ENCODE measurements at places on chromosomes 12 and 14. TPM values are rescaled to one million over a fixed set of nuclear protein-coding genes. Genes with fewer than 3 reads are reported as not detected.

The C12orf56 gene
- not detected for total RNA-seq

GRCh38 chr14:59186306-59186705, 2.2 kb upstream of the DAAM1 start:
- no peak for DNase-seq
- H3K27me3 ChIP-seq = no peaks in the 10 kb centered on the region
- H3K4me3 ChIP-seq = no peak overlapping the region
- no peak overlapping the region for H3K27ac ChIP-seq
- H3K4me1 ChIP-seq = peaks cover 20% of the 10 kb centered on the region
- H3K36me3 ChIP-seq = no peaks in the 10 kb centered on the region

- no peaks in the 10 kb centered on the region for H3K36me3 ChIP-seq
- no peaks in the 10 kb centered on the region for H3K27me3 ChIP-seq
- H3K27ac ChIP-seq = no peak overlapping the region
- H3K4me3 ChIP-seq = no peak overlapping the region
Observed at GRCh38 chr12:20028033-20028432, 340.3 kb upstream of the PDE3A start.

GRCh38 chr14:84937016-84937415, 592.9 kb upstream of the FLRT2 start:
- H3K27me3 ChIP-seq = no peaks in the 10 kb centered on the region
- H3K4me3 ChIP-seq = no peak overlapping the region
- no peaks in the 10 kb centered on the region for H3K4me1 ChIP-seq
- DNase-seq = no peak
- H3K36me3 ChIP-seq = no peaks in the 10 kb centered on the region

The CAPZA3 gene
- not detected for total RNA-seq

GRCh38 chr12:78146365-78146772, 315.7 kb downstream of the NAV3 start:
- no peaks in the 10 kb centered on the region for H3K4me1 ChIP-seq
- DNase-seq = no peak
- H3K36me3 ChIP-seq = no peaks in the 10 kb centered on the region
- H3K27ac ChIP-seq = no peak overlapping the region

The SNAPC1 gene
- total RNA-seq = 17.9 TPM

DNA sequence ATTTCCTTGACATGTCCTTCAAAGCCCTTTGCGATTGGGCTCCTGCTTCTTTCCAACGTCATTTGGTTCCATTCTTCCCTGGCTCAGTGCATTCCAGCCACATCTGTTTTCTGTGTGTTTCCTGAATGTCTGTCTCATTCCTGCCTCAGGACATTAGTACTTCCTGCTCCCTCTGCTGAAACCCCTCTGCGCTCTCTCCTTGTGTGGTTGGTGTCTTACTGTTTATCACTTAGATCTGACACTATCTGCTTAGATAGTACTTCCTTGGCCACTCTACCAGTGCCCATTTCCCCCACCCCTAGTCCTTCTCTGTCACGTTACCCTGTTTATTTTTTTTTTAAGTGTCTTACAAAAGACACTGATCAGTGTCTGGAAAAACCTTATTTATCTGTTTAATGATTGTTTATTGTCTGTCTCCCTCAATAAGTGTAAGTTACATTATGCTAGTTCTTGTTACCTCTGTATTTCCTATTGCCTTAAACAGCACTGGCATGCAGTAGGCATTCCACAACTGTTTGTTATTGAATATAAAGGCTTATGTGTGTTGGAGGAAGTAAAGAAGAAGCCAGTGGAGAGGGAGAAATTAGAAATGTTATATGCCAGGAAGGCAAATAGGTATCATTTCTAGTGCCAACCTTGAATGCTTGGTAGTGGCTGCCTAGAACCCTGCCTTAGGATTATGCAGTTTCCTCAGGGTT, 21.5 kb downstream of the DYRK2 start:
- H3K4me3 ChIP-seq = no peak overlapping the region
- no peak for DNase-seq
- no peaks in the 10 kb centered on the region for H3K27me3 ChIP-seq
- H3K4me1 ChIP-seq = no peaks in the 10 kb centered on the region

GRCh38 chr12:105832806-105833205, 305.9 kb downstream of the NUAK1 start:
- H3K27me3 ChIP-seq = no peaks in the 10 kb centered on the region
- no peak overlapping the region for H3K4me3 ChIP-seq
- no peak for DNase-seq
- no peak overlapping the region for H3K27ac ChIP-seq

The NAV3 gene
- 4.2 TPM for total RNA-seq

The PPP1CC gene
- 170 TPM for total RNA-seq

- no peak for DNase-seq
- H3K27ac ChIP-seq = no peak overlapping the region
- no peak overlapping the region for H3K4me3 ChIP-seq
- 0 out of 2 replicates have a peak, but pooled peaks cover 4% of the 10 kb centered on the region for H3K27me3 ChIP-seq
- H3K4me1 ChIP-seq = no peaks in the 10 kb centered on the region
Observed at GRCh38 chr12:53747095-53747494, 4.7 kb downstream of the CISTR start.

The ADAMTS20 gene
- total RNA-seq = 1.0 TPM

DNA sequence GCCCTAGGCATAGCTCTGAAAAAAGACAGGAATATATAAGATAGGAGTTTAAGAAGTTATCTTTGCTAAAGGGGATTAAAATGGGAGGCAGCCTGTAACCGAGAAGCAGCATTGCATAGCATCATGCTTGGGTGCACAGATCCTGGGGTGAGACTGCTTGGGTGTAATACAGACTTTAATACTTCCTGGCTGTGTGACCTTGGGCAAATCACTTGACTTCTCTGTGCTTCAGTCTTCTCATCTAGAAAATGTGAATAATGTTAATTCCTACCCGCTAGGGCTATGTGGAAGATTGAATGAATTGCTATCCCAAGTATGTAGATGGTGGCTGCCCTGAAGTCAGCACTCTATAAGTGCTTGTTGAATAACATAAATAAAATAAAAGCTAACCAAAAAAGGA, 204.5 kb downstream of the TMEM132C start:
- H3K36me3 ChIP-seq = no peaks in the 10 kb centered on the region
- DNase-seq = no peak
- H3K4me3 ChIP-seq = no peak overlapping the region
- H3K4me1 ChIP-seq = no peaks in the 10 kb centered on the region
- H3K27ac ChIP-seq = no peak overlapping the region

The SYNDIG1L gene
- total RNA-seq = 0.52 TPM

GRCh38 chr14:105315941-105316576, 1.5 kb downstream of the PACS2 start:
- H3K27ac ChIP-seq = no peak overlapping the region
- DNase-seq = no peak
- H3K27me3 ChIP-seq = no peaks in the 10 kb centered on the region
- peaks cover 14% of the 10 kb centered on the region for H3K4me1 ChIP-seq

- no peak overlapping the region for H3K27ac ChIP-seq
- H3K4me1 ChIP-seq = peaks cover 14% of the 10 kb centered on the region
- no peak overlapping the region for H3K4me3 ChIP-seq
- H3K27me3 ChIP-seq = no peaks in the 10 kb centered on the region
- DNase-seq = no peak
Observed at GRCh38 chr14:102050625-102051024, 36.2 kb downstream of the HSP90AA1 start.

GRCh38 chr14:25103820-25104219, 53.9 kb upstream of the STXBP6 start:
- no peaks in the 10 kb centered on the region for H3K36me3 ChIP-seq
- no peaks in the 10 kb centered on the region for H3K4me1 ChIP-seq
- no peaks in the 10 kb centered on the region for H3K27me3 ChIP-seq
- no peak for DNase-seq

DNA sequence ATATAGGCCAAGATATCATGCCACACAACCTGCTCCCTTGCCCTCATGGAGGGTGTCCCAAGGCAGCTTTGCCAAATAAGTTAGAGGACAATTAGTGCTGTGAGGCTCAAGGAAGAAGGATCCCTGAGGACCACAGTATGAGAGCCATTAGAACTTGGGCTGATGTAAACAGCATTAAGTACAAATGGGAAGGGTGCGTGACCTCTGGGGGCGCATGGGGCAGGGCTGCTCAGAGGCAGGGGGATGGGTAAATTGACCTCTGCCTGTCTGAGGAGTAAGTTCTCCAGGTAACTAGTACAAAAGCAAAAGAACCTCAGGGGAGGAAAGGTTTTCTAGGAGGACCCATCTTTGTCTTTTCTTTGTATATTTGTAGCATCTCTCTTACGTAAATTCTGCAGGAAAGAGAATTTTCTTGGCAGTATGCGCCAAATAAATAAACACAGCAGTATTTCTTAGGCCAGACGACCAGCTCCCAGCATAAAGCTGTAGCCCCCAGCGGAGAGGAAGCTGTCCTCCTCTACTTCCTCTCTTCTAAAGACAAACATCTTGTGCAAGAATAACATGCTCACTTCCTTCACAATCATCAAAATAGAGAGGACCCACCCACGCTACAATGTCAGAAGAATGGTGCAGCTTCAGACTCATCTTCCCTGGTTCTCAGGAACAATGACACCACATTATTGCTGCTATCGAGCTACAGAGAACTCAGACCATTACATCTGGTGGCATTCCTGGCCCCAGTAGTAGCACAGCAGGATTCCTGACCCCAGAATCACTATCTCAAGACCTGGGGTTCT, 16.4 kb upstream of the VWF start:
- DNase-seq = no peak
- H3K27ac ChIP-seq = no peak overlapping the region
- no peaks in the 10 kb centered on the region for H3K4me1 ChIP-seq
- H3K36me3 ChIP-seq = no peaks in the 10 kb centered on the region
- H3K27me3 ChIP-seq = no peaks in the 10 kb centered on the region

- no peaks in the 10 kb centered on the region for H3K36me3 ChIP-seq
- H3K4me1 ChIP-seq = no peaks in the 10 kb centered on the region
- no peak overlapping the region for H3K27ac ChIP-seq
- DNase-seq = no peak
- no peak overlapping the region for H3K4me3 ChIP-seq
- H3K27me3 ChIP-seq = no peaks in the 10 kb centered on the region
Observed at GRCh38 chr14:53252141-53252540, 99.0 kb upstream of the DDHD1 start.

The PTPN6 gene
- 92.7 TPM for total RNA-seq

- peak; percentile 5 for DNase-seq
- no peaks in the 10 kb centered on the region for H3K36me3 ChIP-seq
- no peaks in the 10 kb centered on the region for H3K4me1 ChIP-seq
- H3K4me3 ChIP-seq = no peak overlapping the region
Observed at GRCh38 chr14:97077253-97077653, 280.1 kb downstream of the VRK1 start.

DNA sequence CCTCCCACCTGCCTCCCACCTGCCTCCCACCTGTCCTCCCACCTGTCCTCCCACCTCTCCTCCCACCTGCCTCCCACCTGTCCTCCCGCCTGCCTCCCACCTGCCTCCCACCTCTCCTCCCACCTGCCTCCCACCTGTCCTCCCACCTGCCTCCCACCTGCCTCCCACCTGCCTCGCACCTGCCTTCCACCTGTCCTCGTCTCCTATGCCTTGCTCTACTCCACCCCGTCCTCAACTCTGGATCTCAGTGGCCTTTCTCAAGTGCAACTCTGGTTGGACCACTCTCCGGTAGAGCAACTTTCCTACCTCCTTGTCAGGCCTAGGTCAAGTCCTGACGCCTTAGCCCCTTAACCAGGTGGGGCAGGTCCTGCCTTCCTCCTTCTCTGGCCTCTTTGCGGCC, 29.3 kb upstream of the PEX5 start:
- H3K27ac ChIP-seq = no peak overlapping the region
- no peaks in the 10 kb centered on the region for H3K27me3 ChIP-seq
- DNase-seq = no peak
- H3K4me3 ChIP-seq = no peak overlapping the region
- H3K36me3 ChIP-seq = peaks cover 3% of the 10 kb centered on the region

The RD3L gene
- not detected for total RNA-seq

The TTC6 gene
- total RNA-seq = 5.2 TPM

DNA sequence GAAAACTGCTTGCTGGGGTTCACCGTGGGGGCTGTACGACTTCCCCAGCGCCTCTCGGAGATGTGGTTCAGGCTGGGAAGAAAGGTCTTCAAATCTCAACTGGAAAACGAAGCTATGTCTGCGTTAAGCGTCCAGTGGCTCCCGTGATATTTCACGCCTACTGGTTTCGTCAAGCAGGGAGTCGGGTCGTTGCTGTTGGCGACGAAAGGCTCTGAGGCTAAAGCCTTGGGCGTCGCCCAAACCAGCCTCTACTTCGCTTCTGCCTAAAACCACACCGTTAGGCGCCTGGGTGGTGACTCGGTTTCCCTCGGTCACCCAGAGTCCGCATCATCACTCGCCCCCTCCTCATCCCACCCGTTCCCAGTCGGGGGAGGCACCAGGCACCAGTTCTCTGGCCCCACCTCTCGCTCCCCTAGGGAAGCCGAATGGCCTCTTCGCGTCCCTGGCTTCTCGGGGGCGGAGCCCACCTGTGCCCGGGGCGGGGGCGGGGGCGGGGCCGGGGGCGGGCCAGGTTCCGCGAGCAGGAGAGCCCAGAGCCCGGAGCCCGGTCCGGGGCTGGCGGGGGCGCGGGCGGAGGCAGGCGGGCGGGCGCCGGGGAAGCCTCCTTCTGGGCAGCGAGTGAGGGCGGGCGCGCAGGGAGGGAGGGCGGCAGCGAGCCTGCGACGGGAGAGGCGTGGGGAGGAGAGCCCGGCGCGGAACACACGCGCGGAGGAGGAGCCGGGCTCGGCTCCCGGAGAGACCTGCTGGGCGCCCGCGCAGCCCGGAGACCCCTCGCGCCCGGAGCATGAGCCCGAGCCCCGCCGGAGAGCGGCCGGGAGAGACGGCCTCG, at the start of gene B4GALNT3:
Gene B4GALNT3 (plus strand): TSS at position 510 of the 829 bp plus-strand sequence. CDS start 438 bp downstream, outside the sequence.
- no peak within 1 kb of the TSS for H3K27ac ChIP-seq
- peaks cover 24% of the 10 kb centered on the region for H3K4me1 ChIP-seq
- peaks cover 67% of the 10 kb centered on the region for H3K27me3 ChIP-seq
- no peak for DNase-seq

The NRIP2 gene
- not detected for total RNA-seq

DNA sequence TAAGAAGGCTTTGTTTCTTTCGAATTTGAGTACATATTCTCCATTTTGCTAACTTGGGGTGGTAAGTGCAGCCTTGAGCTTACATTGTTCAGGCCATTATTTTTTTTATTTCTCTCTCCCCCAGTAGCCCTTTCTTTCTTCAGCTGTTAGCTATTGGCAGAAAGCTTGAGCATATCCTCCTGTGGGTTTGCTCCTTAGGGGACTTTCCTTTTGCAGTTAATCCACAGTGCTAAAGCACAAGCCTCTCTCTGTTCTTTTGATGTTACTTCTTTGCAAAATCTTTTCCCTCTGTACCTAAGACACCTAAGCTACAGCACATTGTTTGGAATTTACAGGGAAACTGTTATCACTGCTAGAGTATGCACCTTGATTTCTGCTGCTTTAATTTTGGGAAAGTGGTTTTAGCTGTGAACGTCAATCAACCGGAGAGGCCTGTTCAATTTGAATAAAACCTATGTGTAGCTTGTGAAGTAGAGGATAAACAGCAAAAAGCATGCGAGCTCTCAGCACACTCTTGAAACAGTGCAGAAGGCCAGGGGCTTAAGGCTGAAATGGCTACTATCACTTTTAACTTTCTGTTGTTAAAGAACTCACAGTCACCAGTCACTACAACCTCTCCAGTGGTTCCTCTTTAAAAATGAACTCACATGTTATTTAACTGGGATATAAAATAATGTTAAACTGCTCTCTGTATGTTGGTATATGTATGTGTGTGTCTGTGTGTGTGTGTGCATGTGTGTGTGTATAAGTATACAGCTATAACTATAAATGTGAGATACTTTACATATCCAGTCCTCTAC, 139.2 kb downstream of the PDZRN4 start:
- no peaks in the 10 kb centered on the region for H3K27me3 ChIP-seq
- no peak for DNase-seq
- H3K4me3 ChIP-seq = no peak overlapping the region
- no peaks in the 10 kb centered on the region for H3K36me3 ChIP-seq
- H3K27ac ChIP-seq = no peak overlapping the region

Data from PC-9 (cell line).